ENCODE measurements at places on chromosomes 11 and 22.

GRCh38 chr11:111602865-111603610 is 789 bp downstream of the SIK2 start:
- peak; percentile 30 for DNase-seq

DNA sequence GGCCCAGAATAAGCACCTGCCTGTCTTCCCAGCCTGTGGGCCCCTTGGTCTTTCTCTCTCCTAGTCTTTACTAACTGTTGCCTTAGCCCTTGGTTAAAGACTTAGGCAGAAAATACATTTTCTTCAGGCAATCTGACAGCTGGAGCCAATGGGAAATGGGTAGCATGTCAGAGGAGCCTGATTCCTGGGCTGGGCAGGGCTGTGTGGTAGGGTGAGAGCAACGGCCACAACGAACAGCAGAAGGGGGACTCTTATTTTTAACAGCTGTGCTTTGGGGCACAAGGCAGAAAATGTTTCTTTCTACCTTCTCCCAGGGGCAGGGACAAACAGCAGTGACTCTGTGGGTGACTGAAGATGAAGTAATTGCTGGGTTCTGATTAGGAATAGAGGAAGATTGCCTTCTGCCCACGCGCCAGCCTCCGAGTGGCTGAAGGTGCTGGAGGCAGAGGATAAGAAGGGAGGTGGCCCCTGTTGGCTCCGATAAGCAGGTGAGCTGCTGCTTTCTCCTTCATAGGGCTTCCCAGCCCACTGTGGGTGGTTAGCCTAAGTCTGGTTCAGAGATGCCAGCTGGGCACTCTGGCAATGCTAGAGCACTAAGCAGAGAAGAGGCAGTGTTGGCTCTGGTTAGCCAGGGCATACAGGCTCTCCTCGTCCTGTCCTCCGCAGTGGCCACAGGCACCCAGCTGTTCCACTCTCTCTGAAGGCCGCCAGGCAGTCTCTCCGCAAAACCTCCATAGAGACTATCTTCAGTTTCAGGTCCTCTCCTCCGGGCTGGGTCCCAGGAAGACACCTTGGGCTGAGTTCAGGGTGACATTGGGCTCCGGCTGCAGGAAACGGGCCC is 1.5 kb downstream of the YPEL4 start:
- no peak for DNase-seq

DNA sequence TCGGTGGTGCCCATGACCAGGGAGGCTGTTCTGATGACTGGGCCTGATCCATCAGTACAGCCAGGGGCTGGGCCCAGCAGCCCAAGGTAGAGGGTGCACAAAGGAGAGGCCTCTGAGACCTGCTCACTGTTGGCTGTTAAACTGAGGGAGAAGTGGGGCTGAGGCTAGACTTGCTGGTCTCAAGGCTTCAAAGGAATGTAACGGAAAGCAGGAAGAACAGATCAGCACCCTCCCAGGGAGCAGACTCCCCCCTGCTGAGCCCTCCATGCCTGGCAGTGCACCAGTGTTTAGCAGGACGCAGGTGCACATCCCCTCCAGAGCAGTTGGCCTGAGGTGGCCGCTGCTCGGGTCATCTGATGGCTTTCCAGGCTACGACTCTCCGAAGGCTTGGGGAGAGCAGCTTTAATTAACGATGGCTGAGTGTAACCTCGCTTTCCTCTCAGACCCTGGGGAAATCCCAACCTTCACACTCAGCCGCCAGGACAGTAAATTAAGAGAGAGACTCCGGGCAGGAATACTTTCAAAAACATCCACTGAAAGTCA is 255.7 kb upstream of the NARS2 start:
- no peak for DNase-seq

- no peak for DNase-seq
These were observed 8.4 kb upstream of the CTSC start for GRCh38 chr11:88345949-88346348.

DNA sequence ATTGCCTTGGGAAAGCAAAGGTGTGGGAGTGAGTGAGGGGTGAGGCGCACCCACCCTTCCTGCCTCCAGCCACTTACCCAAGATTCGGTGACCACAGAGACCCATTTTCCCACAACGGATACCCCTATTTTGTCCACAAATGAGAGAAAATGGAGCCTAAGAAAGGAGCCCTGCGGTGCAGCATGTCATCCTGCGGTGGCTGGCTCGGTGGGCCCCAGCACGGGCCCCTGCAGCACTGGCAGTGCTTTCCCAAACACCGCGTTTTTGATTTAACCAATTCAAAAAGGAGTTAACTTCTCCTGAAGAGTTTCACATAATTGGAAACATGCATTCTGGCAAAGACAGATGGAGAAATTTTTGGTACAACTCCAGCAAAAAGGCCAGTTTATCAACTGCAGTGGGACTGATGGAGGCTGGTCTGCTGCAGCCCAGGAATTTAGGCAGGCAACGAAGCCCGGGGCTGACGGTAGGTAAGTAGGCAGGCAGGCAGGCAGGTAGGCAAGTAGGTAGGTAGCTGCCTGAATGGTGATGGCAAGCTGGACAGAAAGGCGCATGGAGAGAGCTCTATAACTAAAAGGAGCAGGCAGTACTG is 84.2 kb downstream of the FDX1 start:
- no peak for DNase-seq

DNA sequence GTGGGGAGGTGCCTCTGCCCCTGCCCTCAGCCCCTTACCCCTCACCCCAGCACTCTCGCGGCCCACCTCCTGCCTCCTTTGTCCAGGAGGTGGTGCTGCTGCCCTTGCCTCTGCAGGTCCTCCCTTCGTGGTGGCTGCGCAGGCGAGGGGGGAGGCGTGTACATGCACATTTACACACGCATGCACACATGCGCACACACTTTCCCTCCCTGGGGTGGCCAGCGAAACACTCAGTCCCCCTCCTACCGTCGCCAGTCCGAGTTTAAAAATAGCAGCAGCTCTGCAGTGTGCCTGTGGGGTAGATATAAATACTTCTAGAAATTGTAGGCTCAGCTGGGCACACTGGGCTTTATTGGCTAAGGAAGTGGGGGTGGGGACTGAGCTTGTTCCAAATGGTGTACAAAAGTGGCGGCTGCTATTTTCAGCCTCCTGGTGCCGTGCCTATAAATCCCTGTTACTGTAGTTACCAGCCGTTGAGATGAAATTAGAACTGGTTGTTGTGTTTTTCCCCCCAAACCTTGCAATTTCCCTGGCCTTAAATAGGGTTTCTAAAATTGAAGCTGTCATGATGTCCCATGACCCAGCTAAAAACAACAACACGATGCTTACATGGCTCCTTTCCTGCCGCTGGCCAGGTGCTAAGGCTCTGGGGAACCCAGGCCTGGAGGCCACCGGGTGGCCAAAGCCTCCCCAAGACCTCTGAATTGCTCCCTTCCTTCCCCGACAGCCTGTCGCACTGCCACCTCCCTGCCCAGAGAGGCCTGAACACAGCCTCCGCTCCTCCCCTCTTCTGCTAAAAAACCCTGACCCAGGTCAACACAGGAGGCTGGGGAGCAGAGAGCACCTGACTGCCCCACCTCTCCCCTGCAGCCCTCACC is 12.4 kb downstream of the PICK1 start:
- DNase-seq: no peak

GRCh38 chr11:1050581-1051355 is 14.2 kb upstream of the MUC6 start:
- peak; percentile 45 for DNase-seq

- no peak for DNase-seq
These were observed 31.7 kb upstream of the P2RY2 start for GRCh38 chr11:73186294-73186850.

- no peak for DNase-seq
These were observed 14.3 kb downstream of the TTC38 start for GRCh38 chr22:46281866-46282678.

GRCh38 chr11:69058511-69059270 is 10.0 kb downstream of the TPCN2 start:
- no peak for DNase-seq

DNA sequence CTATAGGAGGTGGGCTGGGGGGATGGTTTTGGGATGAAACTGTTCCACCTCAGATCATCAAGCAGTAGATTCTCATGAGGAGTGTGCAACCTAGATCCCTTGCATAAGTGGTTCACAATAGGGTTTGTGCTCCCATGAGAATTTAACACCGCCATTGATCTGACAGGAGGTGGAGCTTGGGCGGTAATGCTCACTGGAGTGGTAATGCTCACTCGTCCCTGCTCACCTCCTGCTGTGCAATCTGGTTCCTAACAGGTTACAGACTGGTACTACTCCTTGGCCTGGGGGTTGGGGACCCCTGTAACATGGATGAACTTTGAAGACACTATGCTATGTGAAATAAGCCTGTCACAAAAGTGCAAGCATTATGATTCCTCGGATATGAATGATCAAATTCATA is 87.0 kb upstream of the CLNS1A start:
- DNase-seq: no peak

GRCh38 chr11:102522312-102523188 is 8.0 kb downstream of the MMP7 start:
- DNase-seq: no peak

- DNase-seq: no peak
These were observed 69.0 kb downstream of the MED15 start for GRCh38 chr22:20576445-20576816.

GRCh38 chr22:37260901-37261336 is 16.9 kb upstream of the RAC2 start:
- peak; percentile 58 for DNase-seq

DNA sequence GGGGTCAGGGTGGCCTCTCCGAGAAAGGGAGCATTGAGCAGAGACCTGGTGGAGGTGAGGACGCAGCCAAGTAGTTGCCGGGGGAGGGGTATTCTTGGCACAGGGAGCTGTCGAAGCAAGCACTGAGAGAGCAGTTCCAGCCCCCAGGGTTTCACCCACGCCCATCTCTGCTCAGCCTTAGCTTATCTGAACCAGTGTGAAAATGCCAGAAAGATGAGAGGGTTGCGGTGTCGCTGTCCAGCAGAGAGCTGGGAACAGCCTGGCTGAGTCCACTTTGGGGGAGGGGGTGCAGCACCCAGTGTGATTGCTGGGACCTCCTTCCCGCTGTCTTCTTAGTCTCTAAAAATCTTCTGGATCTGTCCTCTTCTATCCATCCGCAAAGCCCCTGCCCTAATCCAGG is 123.3 kb upstream of the TBCEL start:
- no peak for DNase-seq

DNA sequence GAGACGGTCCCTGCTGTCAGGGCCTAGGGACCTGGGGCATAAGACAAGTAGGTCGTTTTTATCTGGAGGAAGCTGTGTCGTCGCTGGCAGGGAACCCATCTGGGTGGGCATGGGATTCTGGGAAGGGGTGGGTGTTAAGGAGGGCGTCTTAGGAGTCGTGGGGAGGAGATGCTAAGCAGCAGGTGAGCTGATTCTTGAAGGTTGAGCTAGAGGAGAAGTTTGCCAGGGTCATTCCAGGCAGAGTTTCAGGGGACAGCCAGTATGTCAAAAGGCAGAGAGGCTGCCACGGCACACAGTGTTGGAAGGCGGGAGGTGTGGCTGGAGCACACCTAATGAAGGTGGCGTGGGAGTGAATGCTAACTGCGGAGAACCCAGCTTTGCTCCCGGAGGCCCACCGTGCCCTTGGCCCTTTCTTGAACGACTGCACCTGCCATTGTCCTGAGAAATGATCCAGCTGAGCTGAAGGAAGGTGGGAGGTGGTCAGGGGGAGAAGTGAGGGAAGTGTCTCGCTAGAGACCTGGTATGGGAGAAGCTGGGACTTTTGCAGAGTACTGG is 1.3 kb downstream of the FAM118A start:
- DNase-seq: no peak

- no peak for DNase-seq
These were observed 122.3 kb downstream of the SPATA19 start for GRCh38 chr11:133723056-133723455.

DNA sequence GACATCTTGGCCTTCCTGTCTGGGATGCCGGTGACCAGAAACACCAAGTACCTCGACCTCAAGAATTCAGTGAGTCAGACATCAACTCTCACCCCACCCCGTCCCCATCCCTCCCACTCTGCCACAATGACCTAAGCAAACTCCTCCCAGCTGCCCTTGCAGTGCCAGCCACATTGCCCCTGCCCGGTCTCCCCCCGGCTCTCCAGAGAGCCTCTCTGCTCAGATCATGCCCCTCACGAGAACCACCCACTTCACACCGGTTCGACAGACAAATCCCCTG is 23.6 kb upstream of the MYRF start:
- DNase-seq: peak; percentile 78

GRCh38 chr11:3052109-3052479 is 5.1 kb downstream of the CARS1 start:
- no peak for DNase-seq

- peak; percentile 12 for DNase-seq
These were observed 823 bp downstream of the CEP57 start for GRCh38 chr11:95790933-95791708.

GRCh38 chr11:21567645-21568290 is 625.1 kb upstream of the ANO5 start:
- DNase-seq: peak; percentile 10

DNA sequence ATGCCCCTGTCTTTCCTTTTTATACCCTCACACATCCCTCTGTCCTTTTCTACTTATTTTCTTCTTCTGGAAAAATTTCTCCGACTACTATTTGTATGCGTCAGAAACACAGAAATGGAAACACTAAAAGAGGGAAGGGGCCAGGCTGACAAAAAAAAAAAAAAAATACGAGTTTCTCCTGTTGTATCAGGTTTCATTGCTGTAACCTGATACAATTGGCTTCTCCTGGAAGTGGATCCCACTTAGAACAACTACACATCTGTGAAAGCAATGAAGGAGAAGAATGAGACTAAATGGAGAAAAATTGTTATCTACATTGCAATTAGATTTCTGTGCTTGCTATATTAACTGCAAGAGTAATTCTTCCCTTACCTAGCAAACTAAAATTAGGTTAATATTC is 393.9 kb downstream of the GUCY1A2 start:
- no peak for DNase-seq

GRCh38 chr11:44407211-44407996 is 97.5 kb upstream of the ALX4 start:
- no peak for DNase-seq

DNA sequence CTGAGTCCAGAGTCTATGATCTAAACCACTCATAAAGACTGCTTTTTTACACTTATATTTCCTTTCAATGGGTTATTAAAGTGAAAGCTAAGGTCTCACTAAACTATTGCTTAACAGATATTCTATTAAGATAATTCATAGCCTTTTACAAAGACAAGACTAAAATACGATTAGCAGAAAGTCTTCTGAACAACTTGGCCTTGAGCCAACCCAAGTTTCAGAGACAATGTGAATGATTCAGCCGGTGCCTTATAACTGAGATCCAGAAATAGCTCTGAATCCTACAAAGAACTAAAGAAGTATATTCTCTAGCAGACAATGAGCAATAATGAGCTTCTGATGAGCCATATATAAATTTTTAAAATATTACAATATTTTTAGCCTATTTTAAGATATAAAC is 41.5 kb upstream of the CARD18 start:
- peak; percentile 17 for DNase-seq

GRCh38 chr22:43917521-43917920 is 6.1 kb upstream of the PNPLA3 start:
- DNase-seq: no peak

- DNase-seq: no peak
These were observed 17.6 kb upstream of the GRK2 start for GRCh38 chr11:67248653-67249052.

- no peak for DNase-seq
These were observed 351.1 kb downstream of the BUD13 start for GRCh38 chr11:116421529-116422185.
